ENCODE measurements at places on chromosomes 11 and 22.

- no peak for DNase-seq
Observed at GRCh38 chr11:57353852-57354251, 15.7 kb downstream of the P2RX3 start.

- no peak for DNase-seq
Observed at GRCh38 chr11:131874070-131874469, 503.7 kb downstream of the NTM start.

GRCh38 chr22:30877662-30878515, 90.7 kb downstream of the MORC2 start:
- DNase-seq = no peak

DNA sequence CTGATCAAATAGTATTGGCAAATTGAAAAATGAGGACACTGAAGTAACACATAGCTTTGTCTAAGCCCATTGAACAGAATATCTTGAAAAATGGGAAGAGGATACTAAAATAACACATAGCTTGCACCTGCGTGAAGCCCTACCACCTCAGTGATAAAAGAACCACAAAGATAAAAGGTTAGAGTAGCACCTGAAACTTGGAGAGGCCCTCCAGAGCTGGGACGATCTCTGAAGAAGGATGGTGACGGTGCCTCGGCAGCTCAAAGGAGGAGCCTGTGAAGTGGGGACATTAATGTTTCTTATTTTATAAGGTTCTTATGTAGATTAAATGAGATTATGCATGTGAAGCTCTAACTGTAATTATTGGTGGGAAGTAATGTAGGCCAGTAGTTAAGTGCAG, 23.1 kb upstream of the ARHGAP42 start:
- no peak for DNase-seq

- DNase-seq = no peak
Observed at GRCh38 chr22:20044495-20045151, 23.7 kb downstream of the TANGO2 start.

- no peak for DNase-seq
Observed at GRCh38 chr11:133803026-133803425, 42.3 kb downstream of the SPATA19 start.

- no peak for DNase-seq
Observed at GRCh38 chr11:106333678-106334077, 256.2 kb downstream of the AASDHPPT start.

- DNase-seq = no peak
Observed at GRCh38 chr11:12127206-12127898, 17.0 kb downstream of the MICAL2 start.

DNA sequence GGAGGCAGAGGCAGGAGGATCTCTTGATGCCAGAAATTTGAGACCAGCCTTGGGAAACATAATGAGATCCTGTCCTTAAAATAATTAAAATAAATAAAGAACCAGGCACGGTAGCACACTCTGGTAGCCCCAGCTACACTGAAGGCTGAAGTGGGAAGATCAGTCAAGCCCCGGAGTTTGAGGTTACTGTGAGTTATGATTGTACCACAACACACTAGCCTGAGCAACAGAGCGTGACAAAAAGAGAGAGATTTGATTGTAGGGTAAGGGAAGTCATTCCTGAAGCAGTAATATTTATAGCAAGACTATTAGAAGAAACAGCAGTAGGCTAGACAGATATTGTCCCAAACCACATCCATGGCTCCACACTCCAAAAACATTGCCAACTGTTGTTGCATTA, 1408.4 kb upstream of the TENM4 start:
- DNase-seq = no peak

- peak; percentile 13 for DNase-seq
Observed at GRCh38 chr11:63536669-63537292, at the start of gene PLAAT4. Gene PLAAT4, plus strand, starts transcription at chr11:63536808. Its CDS starts 61 bp downstream, at chr11:63536869.

DNA sequence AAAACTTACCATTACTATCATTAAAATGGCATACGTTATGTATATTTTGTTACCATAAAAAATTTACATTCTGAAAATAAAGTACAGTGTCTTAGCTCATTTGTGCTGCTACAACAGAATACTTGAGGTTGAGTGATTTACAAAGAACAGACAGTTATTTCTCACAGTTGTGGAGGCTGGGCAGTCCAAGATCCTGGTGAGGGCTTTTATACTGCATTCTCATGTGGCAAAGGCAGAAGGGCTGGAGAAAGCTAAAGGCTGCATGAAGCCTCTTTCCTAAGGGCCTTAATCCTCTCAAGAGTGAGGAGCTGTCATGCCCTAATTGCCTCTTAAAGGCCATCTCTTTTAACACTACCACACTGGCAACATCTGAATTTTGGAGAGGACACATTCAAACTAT, 13.3 kb downstream of the GGTLC2 start:
- no peak for DNase-seq

DNA sequence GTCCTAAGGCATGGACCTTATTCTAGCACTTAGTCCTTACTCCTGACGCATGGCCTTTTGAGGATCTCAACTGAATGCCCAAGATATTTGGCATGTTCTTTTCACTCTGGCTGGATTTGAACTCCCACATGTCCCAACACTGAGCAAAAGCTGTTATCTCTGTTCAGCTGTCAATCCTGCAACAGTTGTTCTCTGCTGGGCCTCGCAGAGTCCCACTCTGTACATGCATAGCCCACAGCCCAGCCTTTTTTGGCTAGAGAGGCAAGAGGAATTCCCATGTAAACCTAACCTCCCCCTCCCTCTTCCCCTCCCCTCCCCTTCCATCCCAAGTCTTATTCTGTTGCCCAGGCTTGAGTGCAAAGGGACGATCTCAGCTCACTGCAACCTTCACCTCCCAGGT, 21.8 kb upstream of the DRG1 start:
- DNase-seq = no peak

- DNase-seq = no peak
Observed at GRCh38 chr11:64318766-64319761, 1.1 kb downstream of the PRDX5 start.

GRCh38 chr11:84722583-84723108, 904.5 kb downstream of the DLG2 start:
- DNase-seq = no peak

DNA sequence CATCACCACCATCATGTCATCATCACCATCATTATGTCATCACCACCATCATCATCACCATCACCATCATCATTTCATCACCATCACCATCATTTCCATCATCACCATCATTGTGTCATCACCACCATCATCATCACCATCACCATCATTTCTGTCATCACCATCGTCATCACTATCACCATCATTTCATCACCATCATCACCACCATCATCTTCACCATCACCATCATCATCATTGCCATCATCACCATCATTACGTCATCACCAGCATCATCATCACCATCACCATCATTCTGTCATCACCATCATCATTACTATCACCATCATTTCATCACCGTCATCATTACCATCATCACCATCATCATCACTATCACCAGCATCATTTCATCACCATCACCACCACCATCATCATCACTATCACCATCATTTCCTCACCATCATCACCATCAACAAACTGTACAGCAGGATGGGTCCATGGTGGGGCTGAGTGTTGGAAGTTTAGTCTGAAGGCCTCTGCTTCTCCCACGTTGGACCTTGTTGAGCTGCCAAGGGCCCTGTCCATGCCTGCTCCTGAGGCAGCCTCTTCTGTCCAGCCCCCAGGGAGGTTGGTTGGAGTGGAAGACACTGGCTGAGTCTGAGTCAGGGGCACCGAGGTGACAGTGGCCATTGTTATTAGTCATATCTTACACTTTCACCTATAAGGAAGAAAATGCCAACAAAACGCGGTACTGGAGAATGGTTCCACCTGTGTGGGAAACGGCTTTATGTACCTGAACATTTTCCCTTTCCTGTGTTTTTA, 247.1 kb downstream of the TBC1D22A start:
- no peak for DNase-seq

DNA sequence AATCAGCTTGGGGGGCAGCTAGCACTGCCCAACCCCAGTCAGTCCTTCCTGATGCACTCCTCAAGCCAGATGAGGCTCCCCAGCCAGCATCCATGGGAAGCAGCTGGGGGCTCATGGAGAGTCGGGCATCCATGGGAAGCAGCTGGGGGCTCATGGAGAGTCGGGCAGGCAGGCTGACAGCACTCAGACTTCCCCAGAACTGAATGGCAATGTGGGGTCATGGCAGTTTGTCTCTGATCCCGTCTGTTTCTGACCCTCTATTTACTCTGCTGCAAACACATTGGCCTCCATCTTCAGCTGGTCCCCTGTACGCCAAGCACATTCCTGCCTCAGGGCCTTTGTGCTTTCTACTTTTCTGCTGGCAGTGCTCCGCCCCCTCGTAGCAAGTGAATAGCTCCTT, 314.8 kb downstream of the NTM start:
- no peak for DNase-seq

- no peak for DNase-seq
Observed at GRCh38 chr22:24455039-24455438, 27.6 kb downstream of the ADORA2A start.

DNA sequence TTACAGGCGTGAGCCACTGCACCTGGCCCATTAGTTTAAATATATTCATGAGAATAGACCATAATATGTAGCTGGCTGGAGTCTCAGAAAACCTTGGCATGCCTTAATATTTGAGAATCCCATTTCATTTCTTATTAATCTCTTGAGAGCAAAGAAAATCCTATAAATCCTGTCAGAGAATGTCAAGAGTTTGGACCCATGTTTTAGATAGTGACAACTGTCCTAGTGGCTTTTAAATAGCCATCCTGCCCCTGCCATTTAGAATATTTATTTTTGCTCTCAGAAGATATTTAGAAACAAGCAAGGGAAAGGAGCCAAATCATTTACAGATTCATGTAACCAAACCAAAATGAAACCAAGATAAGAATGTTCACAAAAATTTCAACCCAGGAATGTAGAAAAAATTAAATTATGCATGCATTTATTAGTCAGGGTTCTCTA, 107.2 kb downstream of the SWAP70 start:
- DNase-seq = no peak

DNA sequence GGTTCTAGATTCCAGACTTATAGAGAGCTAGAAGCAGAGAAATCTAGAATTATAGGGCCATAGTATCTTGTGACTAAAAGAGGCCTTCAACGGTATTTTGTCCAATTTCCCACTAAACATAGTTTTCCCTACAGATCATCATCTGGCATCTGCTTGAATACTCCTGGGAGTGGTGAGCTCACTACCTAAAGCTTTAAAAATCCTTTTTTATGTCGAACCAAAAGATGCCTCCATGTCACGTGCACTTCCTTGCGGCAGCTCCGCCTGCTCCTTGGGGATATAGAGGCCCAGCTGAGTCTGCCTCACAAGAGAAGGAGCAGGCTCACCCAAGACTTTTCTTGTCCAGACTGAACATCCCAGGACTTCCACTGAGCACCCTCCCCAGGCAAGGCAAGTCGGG, 4.3 kb upstream of the MB start:
- no peak for DNase-seq

GRCh38 chr22:21032037-21032867, at the start of gene SLC7A4:
Gene SLC7A4, minus strand, starts transcription at chr22:21032561. Its CDS starts 749 bp downstream, at chr22:21031812.
- DNase-seq = no peak

DNA sequence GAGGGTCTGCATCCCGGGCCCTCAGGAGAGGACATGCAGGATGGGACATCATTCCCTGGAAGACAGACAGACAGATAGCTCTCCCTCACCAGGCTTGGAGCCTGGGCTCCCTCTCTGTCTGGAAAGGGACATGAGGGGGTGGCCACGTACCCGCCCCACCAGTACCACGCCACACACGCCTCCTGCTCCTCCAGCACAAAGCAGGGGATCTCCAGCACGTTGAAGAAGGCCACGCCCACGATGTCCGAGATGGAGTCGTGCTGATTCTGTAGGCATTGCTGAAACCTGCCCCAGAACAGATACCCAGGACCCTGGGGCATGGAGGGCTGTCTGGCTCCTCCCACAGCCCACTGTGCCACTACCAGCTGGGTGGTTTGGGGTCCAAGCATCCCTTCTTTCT, 2.2 kb downstream of the PLA2G3 start:
- no peak for DNase-seq

DNA sequence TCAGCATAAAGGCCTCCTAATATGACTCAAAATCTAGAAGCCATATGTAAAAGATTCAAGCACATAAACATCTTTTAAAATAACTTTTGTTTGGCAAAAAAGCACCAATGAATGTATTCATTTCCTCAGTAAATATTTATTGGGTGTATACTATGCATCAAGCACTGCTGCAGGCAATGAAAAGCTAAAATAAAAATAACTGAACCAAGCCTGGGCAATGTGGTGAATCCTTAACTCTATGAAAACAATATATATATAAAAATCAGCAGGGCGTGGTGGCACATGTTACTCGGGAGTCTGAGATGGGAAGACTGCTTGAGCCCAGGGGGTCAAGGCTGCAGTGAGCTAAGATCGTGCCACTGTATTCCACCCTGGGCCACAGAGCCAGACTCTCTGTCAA, 27.8 kb downstream of the PIK3C2A start:
- DNase-seq = no peak

DNA sequence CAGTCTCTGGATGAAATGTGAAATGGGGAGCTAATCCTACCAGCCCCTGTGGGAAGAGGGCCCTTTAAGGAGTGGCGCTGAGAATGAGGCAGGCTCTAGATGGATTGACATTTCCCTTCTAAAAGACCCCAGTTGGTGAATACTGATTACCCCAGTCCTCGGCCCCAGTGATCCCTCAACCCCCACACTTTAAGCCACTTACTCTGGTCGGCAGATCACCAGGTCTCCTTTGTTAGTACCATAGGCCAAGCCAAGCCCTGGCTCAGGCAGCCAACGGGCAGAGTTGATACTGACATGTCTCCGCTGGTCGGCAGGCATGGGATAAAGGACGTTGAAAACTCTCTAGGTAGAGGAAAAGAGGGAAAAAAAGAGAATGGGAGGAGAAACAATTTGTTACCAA, 26.1 kb upstream of the CHRM4 start:
- DNase-seq = no peak

- DNase-seq = no peak
Observed at GRCh38 chr22:46846150-46846831, 83.8 kb downstream of the TBC1D22A start.

DNA sequence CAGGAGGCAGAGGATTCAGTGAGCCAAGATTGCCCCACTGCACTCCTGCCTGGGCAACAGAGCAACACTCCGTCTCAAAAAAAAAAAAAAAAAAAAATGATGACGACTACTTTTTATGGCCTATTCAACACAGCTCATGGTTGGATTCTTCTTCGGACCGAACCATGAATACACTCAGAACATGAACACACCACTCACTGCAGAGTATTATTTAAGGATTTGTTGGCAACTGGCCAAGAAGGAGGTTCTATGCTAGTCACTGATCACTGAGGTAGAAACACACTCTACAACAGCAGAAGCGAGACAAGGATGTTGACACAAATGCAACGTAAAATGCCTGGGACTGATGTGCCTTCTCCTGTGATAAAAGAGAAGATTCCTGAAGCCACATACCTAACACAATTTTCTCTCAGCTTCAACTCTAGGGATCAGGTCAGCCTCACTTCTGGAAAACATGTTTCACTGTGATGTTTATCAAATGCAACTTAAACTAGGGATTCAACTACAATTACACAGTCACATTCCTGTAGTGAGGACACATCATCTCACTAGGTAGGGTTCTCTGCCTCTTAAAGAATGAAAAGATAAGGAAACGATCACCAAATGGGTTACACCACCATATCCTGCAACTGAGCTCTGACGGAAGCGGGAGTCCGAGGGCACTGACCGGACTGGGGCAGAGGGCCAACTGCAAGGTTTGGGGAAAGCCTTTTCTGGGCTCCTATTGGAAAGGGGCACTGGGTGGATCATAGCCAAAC, 82.5 kb downstream of the SGSM3 start:
- no peak for DNase-seq

Data from effector memory CD4-positive, alpha-beta T cell (primary cell).